ENCODE measurements at places on chromosomes 4 and X. TPM values are rescaled to one million over a fixed set of nuclear protein-coding genes. Genes with fewer than 3 reads are reported as not detected.

EFHC2 gene
- total RNA-seq, result 0.50 TPM

VSIG1 gene
- total RNA-seq, result not detected

PRR32 gene
- total RNA-seq, result not detected

AMBN gene
- total RNA-seq, result not detected

FDCSP gene
- not detected for total RNA-seq

STK32B gene
- total RNA-seq, result 1.1 TPM

TMEM35A gene
- 3.8 TPM for total RNA-seq

RBM47 gene
- total RNA-seq, result 4.4 TPM

RELL1 gene
- total RNA-seq, result 90.5 TPM

HAND2 gene
- total RNA-seq, result 22.7 TPM

ADH1A gene
- not detected for total RNA-seq

UGT8 gene
- total RNA-seq, result 1.00 TPM

ERAS gene
- not detected for total RNA-seq

SLC7A11 gene
- total RNA-seq, result 98.3 TPM

STOX2 gene
- 0.12 TPM for total RNA-seq

XPNPEP2 gene
- 0.25 TPM for total RNA-seq

KLHL4 gene
- total RNA-seq, result 4.8 TPM

SLC38A5 gene
- total RNA-seq, result 60.2 TPM

TCEAL6 gene
- not detected for total RNA-seq

FGB gene
- not detected for total RNA-seq

TSPAN7 gene
- not detected for total RNA-seq

ZIC3 gene
- not detected for total RNA-seq

XAGE1A gene
- total RNA-seq, result not detected

SAGE1 gene
- not detected for total RNA-seq

UBA1 gene
- 170 TPM for total RNA-seq

GPRASP1 gene
- 8.6 TPM for total RNA-seq

ATOH1 gene
- total RNA-seq, result not detected

PGAM4 gene
- 0.25 TPM for total RNA-seq

WWC2 gene
- 26.8 TPM for total RNA-seq

BTC gene
- total RNA-seq, result 0.25 TPM

AVPR2 gene
- not detected for total RNA-seq

ATP8A1 gene
- total RNA-seq, result 1.6 TPM

AP1S2 gene
- total RNA-seq, result 85.2 TPM

GSX2 gene
- total RNA-seq, result 0.12 TPM
